Stimulated activated CD8-positive, alpha-beta memory T cell treated with anti-CD3 and anti-CD28 coated beads, Interleukin-15, amount 100 ng/mL, for 48 hours (primary cell): ENCODE measurements at places on chromosomes 4 and X.

DNA sequence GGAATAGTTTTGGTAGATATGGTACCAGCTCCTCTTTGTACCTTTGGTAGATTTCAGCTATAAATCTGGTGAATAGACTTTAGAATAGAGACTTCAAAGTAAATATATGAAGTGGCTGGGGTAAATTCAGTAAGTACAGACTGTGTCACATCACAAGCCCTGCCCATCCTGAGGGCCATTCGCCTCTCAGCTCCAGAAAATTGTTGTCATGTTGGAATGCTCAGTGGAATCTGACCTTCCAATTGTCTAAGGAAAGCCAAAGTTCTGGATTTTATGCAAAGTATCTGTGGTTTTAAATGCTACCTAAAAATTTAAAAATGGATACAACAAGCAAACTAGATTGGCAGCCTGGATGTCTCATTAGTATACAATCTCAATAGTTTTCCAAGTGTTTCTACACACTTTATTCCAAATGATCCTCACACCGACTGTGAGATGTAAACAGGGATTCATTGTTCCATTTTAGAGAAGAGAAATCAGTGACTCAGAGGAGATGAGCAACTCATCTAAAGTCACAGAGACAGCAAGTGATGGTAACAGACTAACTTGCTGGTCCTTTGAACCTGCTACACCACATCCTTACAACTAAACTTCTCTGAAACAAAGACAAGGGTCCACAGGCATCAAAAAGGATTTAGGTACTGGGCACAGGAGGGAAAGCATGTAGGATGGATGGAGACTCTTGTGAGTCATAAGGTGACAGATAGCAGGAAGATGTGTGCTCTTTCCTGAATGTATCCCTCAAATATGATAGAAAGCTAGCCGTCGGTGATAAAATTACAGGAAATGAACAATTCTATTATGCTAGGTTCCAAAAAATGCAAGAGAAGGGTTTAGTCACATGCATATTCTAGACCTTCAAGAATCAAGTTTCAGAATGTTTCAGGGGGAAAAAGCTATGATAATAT, 127.3 kb downstream of the ATP10D start:
- no peak for DNase-seq

GRCh38 chr4:37967736-37968135, 7.5 kb downstream of the PTTG2 start:
- no peak for DNase-seq

DNA sequence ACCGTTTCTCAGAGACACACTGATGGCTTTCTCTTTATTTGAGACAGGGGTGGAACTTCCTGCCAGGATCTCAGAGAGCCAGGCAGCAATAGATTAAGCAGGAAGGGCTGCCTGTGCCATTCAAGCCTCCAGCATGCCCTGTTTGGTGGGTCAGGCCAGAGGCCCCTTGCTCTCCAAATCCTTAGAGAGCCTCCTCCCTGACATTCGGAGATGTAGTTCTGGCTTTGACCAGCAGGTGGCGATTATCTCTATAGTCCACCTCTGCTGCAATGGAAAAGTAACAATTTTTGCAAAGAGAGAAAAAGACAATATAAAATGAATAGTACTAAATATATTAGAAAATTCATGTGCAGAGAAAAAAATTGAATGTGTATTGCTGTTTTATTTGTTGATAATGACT, 93.9 kb downstream of the NXF2B start:
- peak; percentile 10 for DNase-seq

DNA sequence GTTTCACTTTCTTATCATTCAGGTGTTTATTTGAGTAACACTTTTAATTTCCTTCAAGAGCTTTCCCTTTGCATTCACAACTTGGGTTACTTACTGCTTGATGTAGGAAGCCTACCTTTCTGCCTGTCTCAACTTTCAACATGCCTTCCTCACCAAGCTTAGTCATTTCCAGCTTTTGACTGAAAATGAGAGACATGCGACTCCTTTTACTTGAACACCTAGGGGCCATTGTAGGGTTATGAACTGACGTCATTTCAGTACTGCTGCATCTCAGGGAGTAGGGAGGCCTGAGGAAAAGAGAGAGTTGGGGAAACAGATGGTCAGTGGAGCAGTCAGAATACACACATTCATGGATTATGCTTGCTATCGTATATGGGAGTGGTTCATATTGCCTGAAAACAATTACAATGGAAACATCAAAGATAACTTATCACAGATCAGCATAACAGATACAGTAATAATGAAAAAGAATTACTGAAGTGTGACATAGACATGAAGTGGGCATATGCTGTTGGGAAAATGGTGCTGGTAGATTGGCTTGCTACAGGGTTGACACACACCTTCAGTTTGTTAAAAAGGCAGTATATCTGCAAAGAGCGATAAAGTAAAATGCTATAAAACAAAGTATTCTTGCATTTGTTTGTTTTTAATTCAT, 25.7 kb downstream of the USP53 start:
- no peak for DNase-seq

GRCh38 chr4:12472087-12472486, 1012.1 kb downstream of the RAB28 start:
- DNase-seq, result no peak

- DNase-seq, result no peak
These were observed 9.5 kb downstream of the FRG2 start for GRCh38 chr4:190017357-190018200.

- no peak for DNase-seq
These were observed 143.8 kb downstream of the ACTRT1 start for GRCh38 chrX:127908384-127908783.

- DNase-seq, result no peak
These were observed 653.9 kb upstream of the MAGEB2 start for GRCh38 chrX:29561417-29561816.

- no peak for DNase-seq
These were observed 248.1 kb downstream of the EVC2 start for GRCh38 chr4:5460106-5460801.

- DNase-seq, result no peak
These were observed 158.8 kb downstream of the ADGRA3 start for GRCh38 chr4:22356987-22357596.

GRCh38 chr4:183337349-183337748, 15.1 kb upstream of the CLDN24 start:
- DNase-seq, result no peak

DNA sequence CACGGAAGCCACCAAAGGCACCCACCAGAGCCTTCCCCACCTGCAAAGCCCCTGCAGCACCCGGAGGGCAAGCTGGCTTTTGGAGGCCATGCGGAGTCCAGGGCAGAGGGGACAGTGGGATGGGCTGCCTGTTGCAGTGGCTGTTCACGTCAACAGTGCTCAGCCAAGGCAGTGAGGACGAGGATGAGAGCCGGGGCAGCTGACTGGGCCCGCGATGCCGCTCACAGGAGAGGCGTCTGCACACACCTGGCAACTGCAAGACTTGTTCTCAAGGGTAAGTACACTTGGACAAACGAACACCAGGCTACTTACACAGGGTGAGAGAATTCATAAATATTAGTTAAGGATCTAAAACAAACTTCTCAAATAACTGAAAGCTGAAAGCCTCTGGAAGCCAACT, 19.6 kb downstream of the FGFR3 start:
- DNase-seq, result no peak

GRCh38 chr4:105831189-105831588, 64.1 kb upstream of the NPNT start:
- no peak for DNase-seq

DNA sequence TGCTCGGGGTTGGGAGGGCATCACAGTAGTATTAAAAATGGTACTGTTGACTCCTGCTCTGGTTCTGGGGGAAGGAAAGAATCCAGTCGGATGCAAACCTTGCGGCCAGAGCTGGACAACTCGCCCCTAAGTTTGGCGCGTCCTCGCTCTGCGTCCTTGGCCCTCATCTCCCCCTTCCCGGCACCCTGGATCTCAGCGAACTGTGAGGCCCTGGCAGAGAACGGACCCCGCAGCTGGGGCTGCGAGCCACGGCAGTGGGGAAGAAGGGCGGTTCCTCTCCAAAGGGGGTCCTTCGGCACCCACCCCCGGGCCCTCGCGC, 14.0 kb downstream of the ARHGEF6 start:
- no peak for DNase-seq

DNA sequence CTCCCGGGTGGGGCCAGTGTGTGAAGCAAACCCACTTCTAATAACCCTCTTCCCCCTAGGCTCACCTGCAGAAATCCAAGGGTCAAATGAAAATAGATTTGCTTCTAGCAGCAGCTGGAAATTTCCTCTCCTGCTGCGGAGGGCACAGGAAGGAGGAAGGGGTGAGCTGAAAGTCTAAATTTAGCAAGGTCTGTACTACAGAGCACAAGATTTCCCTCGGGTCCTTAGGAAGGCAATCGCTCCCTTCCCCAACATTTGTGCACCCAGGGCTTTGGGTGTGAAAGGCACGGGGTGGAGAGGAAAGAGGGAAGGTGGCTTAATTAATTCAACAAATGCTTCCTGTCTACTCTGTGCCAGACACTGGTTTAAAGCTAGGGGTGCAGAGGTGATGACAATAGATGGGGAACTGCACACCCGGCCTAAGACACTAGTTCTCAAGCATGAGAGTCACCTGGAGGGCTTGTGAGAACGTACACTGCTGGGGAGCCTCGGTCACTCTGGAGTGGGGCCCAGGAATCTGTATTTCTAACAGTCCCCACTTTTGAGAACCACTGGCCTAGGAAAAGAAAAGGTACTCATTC, 204.4 kb downstream of the NSUN7 start:
- no peak for DNase-seq

DNA sequence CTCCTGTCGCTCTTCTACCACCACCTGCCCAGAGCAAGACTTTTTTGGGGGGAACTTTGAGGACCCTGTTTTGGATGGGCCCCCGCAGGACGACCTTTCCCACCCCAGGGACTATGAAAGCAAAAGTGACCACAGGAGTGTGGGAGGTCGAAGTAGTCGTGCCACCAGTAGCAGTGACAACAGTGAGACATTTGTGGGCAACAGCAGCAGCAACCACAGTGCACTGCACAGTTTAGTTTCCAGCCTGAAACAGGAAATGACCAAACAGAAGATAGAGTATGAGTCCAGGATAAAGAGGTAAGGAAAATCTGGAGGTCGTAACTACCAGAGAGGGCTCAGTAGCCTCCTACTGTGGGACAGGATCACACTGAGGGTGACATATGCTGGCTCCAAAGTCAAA, 364.5 kb downstream of the MAPK10 start:
- DNase-seq, result no peak

DNA sequence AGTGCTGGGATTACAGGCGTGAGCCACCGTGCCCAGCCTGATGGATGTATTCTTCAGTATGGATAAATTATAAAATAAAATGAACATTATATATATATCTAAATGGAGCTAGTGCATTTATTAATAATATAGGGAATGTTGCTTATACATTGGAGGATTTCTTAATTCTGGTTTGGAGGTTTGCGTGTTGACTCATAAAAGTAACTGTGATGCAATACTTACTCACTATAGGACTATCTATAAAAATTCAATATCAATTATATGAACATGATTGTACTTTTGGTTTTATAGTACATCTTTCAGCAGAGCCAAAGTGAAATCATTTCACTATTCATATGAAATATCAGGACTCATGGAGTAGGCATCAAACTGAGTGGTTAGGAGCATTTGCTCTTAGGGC, 3.2 kb upstream of the AREG start:
- no peak for DNase-seq

GRCh38 chrX:68684919-68685304, 37.4 kb downstream of the STARD8 start:
- no peak for DNase-seq

DNA sequence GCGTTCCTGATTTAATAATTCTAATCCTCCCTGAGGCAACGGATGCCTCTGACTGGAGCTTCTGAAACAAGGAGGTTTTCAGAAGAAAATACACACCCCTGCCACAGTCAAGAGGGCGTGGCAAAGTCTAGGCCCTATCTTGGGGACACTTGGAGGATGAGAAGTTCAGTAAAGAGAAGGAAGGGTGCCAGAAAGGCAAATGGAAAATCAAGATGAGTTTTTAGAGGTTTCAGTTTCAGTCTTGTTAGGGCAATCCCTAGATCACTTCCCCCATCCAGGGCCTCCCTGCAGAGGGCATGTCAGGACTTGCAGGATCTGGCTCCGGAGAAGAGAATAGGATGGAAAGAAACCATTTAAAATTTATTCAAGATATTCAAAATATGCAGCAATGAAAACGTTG, 28.5 kb upstream of the FGF2 start:
- DNase-seq, result no peak

GRCh38 chr4:88893961-88894360, 163.0 kb downstream of the FAM13A start:
- no peak for DNase-seq

DNA sequence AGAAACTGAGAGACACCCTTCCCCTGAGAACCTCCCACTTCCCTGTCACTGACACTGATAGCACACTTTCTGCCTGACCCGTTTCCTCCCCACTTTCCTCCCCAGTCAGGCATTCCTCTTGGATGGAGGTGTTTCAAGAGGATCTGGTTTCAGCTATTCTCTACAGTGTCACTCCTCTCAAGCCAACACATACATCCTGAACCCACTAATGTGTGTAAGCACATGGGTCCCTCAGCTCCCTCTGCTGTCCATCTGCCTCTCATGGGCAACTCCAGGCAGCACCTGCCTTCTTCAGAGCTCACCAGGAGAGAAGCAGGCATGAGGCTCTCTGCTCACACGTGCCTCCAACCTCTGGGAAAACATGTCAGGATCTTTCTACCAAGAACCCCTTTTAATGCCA, 207.6 kb downstream of the NAF1 start:
- DNase-seq, result no peak

GRCh38 chrX:769796-770195, 139.2 kb downstream of the SHOX start:
- no peak for DNase-seq

GRCh38 chr4:142574306-142574705, 271.8 kb downstream of the INPP4B start:
- DNase-seq, result no peak

DNA sequence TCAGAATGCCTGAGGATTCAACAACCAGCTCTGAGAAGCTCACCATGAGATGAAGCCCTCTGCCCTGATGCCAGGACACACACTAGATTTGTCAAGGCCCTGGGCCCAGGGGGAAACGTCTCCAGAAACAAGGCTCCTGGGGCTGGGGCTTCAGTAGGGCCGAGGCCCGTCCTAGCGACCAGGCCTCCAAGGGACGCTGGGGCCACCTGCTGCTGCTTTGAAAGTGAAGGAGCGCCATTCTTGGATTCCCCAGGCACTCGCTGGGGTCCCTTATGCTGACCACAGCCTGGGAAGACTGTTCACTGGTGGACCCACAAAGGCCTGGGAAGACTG, 23.9 kb downstream of the PDE6B start:
- no peak for DNase-seq

- DNase-seq, result no peak
These were observed 1214.4 kb downstream of the ADGRL3 start for GRCh38 chr4:62414563-62414962.

- DNase-seq, result no peak
These were observed 79.9 kb downstream of the SLC9A6 start for GRCh38 chrX:136065044-136065671.
